ENCODE measurements at places on chromosomes 5 and 9.
A peak's percentile ranks its signal among the peaks of the same experiment; 100 is the strongest.

GRCh38 chr5:137365126-137365865, 133.8 kb downstream of the SPOCK1 start:
- DNase-seq = peak; percentile 49

DNA sequence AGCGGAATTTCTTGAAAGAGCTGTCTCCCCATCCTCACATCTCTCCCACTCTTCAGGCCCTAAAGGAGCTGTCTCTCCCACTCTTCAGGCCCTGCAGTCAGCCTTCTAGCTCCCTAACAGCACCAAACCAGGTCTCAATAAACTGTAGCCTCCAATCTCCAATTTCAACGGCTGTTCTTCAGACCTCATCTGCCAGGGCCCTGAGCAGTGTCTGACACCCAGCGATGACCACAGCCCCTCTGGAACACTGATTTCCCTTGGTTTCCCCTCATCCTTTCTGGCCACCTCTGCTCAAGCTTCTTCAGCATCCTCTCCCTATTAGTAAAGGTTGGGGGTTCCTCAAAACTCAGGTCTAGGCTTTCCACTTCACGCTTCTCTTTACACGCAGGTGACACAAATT, 1.6 kb upstream of the P4HA2 start:
- no peak for DNase-seq

DNA sequence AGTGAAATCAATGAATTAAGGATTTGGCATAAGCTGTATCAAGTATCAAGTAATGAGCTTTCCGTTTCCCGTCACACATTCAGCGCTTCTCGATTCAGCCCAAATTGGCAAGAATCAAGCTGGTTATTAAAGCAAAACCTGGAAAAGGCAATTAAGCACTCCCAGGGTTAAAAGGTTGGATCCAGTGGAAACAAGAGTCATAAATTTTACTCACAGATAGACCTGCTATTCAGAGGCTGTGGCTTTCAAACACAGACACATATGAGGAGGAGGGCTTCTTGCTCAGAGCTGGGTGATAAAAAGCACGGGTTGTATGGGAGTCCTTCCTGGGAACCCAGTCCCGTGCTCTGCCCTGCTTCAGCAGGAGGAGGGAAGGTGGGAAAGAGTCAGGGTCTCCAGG, 112.3 kb upstream of the CXCL14 start:
- DNase-seq = no peak

- no peak for DNase-seq
These were observed 3.7 kb downstream of the HNRNPH1 start for GRCh38 chr5:179619776-179620175.

GRCh38 chr5:15073453-15073852, 201.9 kb upstream of the ANKH start:
- no peak for DNase-seq

- DNase-seq = no peak
These were observed 6.0 kb downstream of the KIF2A start for GRCh38 chr5:62312036-62312435.

- peak; percentile 8 for DNase-seq
These were observed 1.1 kb upstream of the SMC2 start for GRCh38 chr9:104092875-104093600.

DNA sequence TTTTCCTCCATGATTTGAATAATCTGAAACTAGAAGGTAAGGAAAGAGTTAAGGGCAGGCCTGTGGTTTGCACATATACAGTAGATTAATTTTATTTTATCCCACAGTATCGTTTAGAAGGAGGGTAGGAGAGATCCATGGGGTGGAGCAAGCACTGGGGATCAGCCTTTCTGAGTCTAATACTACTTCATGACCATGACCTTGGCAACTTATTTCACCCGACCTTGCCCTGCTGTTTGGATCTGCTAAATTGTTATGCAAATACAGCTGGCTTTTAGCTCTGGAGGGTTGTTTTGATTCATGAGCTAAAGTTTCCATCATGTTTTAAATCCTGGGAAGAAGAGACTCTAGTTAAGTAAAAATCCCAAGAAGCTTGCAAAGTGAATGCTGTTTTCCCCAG, 864 bp upstream of the GRIN3A start:
- DNase-seq = no peak

All from fibroblast of upper back skin (primary cell).